CD4-positive, alpha-beta T cell treated with Interleukin-21 for 1 hour (primary cell): ENCODE measurements at places on chromosomes 1 and 21.

GRCh38 chr1:205013683-205014367 is 29.2 kb upstream of the CNTN2 start:
- DNase-seq: no peak

- DNase-seq: no peak
Measured at GRCh38 chr21:45161038-45161945, 86.9 kb downstream of the ADARB1 start.

- no peak for DNase-seq
Measured at GRCh38 chr21:38838598-38839327, 33.0 kb downstream of the ETS2 start.

- DNase-seq: no peak
Measured at GRCh38 chr1:231678011-231678432, 51.4 kb downstream of the DISC1 start.

DNA sequence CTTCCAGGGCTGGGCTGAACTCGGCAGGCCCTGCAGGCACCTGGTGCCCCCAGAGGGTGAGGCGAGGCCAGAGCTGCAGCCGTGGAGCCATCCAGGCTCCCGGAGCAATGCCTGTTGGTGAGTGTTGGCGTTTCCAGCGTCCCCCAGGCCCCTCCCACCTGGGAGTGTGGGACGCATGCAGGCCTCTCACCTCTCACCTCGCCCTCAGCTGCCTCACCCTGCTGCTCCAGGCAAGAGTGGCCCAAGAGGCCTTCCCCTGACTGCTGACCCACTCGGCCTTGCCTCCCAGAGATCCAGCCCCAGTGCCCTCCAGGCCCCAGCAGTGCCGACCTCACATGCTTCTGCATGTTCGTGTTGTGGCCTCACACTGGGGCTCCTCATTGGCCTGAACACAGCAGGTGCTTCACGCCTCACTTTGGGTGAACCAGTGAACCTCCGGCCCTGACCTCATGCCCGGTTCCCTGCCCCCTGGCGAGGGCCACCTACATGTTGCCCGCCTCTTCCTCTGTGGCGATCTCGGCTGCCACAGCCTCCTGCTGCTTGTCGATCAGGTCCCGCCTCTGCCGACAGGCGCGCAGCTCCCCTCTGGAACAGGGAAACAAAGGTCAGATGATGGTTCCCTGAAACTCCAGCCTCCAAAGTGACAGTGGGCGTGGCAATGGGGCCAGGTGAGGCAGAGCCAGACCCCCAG is 17.0 kb downstream of the CFAP74 start:
- DNase-seq: no peak
